Lower lobe of right lung (tissue), 2 donors: ENCODE measurements at places on chromosomes 7 and 10. TPM values are rescaled to one million over a fixed set of nuclear protein-coding genes. Genes with fewer than 3 reads are reported as not detected.

DNAJB12 gene
- total RNA-seq, result 44.7 TPM

MRLN gene
- not detected for total RNA-seq

HOXA9 gene
- 1.7 TPM for total RNA-seq

FBXL13 gene
- total RNA-seq, result 3.4 TPM

DAGLB gene
- 40.6 TPM for total RNA-seq

IGF2BP3 gene
- 2.0 TPM for total RNA-seq

FZD1 gene
- 20.1 TPM for total RNA-seq

CYP3A7 gene
- 0.21 TPM for total RNA-seq

GJD4 gene
- total RNA-seq, result not detected

STAMBPL1 gene
- total RNA-seq, result 7.1 TPM

SAP25 gene
- 10.6 TPM for total RNA-seq

WNT8B gene
- total RNA-seq, result 0.18 TPM

MYL7 gene
- 1.6 TPM for total RNA-seq
